T-helper 9 cell (primary cell): ENCODE measurements at places on chromosomes 2 and 18.

GRCh38 chr2:30306522-30306921 is 75.2 kb downstream of the LBH start:
- no peak for DNase-seq

DNA sequence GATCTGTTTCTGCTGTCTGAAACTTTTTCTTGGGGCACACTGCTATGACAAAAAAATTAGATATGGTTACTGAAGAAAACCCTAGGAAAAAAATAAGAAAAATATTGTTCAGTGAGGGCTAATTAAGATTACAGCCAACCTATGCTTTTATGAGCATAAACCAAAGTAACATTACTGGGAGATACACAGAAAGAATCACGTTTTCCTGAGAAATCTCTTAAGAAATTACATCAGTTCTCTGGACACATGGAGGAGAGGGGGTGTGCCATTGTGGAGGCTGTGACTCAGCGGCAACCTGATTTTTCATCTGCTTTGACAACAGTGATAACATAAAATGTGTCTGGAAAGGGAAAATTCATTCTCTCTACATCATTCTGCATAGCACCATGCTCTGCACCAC is 13.4 kb upstream of the NMI start:
- no peak for DNase-seq

DNA sequence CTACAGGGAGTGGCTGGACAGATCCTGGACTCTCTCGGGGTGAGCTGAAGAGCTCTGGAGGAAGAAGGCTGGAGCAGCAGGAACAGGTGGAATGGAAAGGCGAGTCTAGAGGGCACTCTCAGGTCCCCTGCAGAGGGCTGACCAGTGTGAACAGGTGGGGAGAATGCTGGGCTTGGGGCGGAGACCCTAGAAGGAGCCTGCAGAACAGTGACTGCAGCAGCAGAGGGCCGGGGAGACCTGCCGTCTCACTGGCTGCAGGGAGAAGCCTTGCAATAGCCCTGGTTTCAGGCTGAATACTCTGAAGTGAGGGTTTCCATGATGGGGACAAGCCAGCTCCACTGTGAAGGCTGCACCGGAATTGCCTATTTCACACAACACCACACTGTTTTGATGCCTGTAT is 626.7 kb upstream of the SALL3 start:
- no peak for DNase-seq

- DNase-seq, result no peak
Measured at GRCh38 chr2:3483227-3483985, 35.9 kb downstream of the ADI1 start.

GRCh38 chr18:34775461-34775860 is 65.4 kb downstream of the DTNA start:
- DNase-seq, result no peak

DNA sequence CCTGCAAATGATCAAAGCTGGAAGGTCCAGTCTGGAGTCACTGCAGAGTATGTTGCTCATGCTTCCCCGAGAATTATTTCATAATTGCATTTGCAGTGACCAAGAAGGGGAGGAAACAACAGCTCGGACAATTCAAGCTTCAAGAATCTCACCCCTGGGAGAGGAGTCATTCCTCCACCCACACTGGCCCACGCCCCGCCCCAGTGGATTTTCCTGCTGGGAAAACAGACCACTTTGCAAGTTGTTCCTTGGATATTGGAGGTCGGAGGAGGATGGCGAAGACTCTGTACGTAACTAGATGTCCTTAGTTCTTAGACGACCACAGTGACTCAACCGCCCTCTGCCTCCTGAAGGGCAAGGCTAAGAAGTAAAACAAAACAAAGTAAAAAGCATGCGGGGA is 159.4 kb downstream of the TPO start:
- no peak for DNase-seq

GRCh38 chr2:135636982-135637381 is 104.7 kb upstream of the UBXN4 start:
- DNase-seq, result no peak

DNA sequence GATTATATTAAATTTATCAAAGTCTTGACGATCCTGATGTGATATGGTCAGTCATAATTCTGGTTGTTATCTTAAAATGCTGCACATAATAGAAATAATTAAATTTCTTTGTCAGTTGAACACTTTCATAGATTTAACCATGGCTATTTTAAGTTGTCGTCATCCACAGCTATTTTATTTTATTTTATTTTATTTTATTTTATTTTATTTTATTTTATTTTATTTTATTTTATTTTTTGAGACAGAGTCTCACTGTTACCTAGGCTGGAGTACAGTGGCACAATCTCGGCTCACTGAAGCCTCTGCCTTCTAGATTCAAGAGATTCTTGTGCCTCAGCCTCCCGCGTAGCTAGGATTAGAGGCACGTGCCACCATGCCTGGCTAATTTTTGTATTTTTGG is 121.6 kb upstream of the MSH6 start:
- DNase-seq, result no peak
